ENCODE measurements at places on chromosomes 2 and 18.

- DNase-seq, result no peak
These were observed 7.6 kb upstream of the BOK start for GRCh38 chr2:241550616-241551580.

GRCh38 chr2:126889496-126890135, 9.1 kb upstream of the TEX51 start:
- DNase-seq, result no peak

DNA sequence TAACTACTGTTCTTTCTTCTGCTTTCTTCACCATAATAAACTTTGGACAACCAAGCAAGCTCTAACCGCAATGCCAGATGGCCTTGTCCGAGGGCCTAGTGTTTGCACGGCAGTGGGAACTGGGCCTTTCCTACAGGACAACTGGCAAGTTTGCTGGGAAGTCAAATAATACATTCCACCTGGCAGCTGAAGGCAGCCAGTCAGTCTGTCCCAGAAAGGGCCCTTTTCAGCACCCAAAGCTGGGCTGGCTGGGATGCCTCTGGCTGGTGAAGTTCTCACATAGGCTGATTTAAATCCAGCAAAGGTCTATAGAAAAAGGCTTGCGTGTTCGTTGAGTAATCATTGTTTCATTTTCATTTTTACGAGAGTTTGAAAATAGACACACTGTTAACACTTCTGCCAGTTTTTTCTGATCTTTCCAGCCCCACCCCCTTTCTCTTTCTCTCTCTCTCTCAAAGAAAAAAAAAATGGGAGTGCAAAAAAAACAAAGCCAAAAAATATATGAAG, 110.0 kb upstream of the EPAS1 start:
- DNase-seq, result peak; percentile 78

DNA sequence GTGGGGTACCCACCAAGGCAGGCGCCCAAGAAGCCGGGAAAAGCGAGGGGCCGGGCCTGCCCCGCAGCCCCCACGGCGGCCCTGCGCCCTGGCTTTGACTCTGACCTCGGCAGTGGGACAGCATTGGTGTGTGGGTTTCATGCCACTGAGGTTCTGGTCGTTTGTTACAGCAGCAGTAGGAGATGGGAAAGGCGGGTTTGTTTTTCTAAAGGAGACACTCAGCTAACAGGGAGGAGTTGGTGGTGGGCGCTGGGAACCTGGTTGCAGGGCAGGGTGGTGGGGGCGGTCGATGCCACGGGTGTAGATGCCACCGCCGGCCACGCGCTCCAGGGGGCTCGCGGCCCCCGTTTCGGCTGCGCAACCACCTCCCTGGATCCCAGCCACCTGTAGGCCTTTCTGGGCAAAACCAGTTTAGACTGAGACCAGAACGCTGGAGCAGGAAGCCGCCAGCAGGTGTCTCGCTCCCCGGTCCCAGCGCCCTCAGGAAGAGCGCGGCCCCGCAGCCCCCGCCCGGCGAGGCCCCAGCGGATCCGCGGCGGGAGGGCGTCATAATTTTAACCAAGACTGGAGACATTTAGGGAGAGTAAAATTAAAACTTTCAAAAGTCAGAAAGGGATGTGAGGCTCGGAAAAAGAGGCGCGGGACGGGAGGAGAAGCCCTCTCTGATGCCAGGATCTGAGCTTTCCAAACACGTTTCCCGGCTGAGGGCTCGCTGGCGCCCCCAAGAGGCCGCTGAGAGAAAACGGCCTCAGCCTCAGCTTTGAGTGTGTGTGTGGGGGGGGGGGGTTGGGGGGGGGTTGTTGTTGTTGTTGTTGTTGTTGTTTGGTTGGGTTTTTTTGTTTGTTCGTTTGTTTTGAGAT, 17.4 kb downstream of the CIDEA start:
- peak; percentile 78 for DNase-seq

- DNase-seq, result peak; percentile 41
These were observed 38.0 kb downstream of the NPAS2 start for GRCh38 chr2:100857915-100858314.

DNA sequence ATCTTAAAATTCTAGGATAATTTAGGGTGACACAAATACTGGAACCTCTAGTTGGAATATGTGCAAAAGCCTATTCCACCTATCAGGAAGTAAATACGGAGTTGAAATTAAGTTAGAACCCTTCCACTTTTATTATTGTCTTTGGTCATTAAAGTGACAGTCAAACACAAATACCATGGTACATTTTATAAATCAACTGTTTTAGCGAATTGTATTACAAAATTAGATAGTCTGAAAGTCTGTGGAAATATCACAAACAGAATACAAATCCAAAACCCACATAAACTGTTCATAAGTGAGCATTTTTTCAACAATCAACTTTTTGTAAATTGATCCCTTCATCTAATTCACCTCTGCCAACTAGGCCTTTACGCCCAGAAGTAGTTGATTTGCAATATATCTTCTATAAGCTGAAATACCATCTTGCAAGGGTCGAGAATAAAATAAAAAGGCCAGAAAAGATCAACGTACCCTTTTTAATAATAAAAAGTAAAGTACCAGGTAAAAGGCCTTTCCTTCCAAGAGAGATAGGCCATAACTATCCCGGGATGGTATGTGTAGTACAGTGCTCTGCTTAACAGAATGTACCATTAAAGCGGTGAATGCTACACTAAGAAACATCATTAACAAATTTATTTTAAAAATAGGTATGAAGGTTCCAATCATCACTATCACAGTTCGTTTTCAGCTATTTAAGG, 1.3 kb downstream of the USP34 start:
- DNase-seq, result no peak

DNA sequence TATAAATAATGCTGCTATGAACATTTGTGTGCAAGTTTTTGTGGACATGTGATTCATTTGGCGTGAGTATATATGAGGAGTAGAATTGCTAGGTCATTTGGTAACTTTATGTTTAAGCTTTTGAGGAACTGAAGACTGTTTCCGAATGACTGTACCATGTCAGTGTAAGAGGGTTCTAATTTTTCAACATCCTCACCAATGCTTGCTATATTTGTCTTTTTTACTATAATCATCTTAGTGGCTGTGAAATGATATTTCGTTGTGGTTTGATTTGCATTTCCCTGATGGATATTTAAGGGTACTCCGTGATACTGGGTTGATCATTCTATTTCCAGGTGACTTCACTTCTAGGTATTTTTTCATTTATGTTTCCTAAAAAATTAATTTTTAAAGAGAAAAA, 241.1 kb downstream of the BCL2 start:
- peak; percentile 90 for DNase-seq

All from suppressor macrophage treated with lipopolysaccharide for 4 hours (primary cell).